LHCN-M2 (cell line): ENCODE measurements at places on chromosomes 11 and 22. TPM values are rescaled to one million over a fixed set of nuclear protein-coding genes. Genes with fewer than 3 reads are reported as not detected.

TRIM6 gene
- 1.7 and 2.9 TPM in 2 replicates for total RNA-seq

SYT12 gene
- not detected in 2 replicates for total RNA-seq

OR51B2 gene
- not detected in 2 replicates for total RNA-seq

- no peak for DNase-seq
Measured at GRCh38 chr11:64817476-64817875, 7.1 kb upstream of the MEN1 start.

DNA sequence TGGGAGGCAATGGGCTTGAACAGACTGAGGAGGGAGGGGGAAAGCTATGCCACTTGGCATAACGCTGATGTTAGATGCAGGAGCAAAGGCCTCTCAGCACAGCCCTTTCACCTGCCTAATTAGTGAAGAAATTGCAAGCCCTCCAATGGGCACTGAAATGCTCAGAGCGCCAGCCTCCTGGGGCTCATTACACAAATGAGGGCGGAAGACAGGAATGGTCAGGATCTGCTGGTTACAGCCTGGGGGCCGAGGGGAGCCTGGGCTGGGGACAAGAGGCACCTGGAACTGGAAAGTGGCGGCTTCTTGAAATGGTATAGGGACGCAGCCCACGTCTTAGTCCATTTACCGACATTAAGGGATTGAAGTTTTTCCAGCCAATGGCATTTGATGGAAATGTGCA, 50.2 kb upstream of the PLET1 start:
- DNase-seq, result no peak

DNA sequence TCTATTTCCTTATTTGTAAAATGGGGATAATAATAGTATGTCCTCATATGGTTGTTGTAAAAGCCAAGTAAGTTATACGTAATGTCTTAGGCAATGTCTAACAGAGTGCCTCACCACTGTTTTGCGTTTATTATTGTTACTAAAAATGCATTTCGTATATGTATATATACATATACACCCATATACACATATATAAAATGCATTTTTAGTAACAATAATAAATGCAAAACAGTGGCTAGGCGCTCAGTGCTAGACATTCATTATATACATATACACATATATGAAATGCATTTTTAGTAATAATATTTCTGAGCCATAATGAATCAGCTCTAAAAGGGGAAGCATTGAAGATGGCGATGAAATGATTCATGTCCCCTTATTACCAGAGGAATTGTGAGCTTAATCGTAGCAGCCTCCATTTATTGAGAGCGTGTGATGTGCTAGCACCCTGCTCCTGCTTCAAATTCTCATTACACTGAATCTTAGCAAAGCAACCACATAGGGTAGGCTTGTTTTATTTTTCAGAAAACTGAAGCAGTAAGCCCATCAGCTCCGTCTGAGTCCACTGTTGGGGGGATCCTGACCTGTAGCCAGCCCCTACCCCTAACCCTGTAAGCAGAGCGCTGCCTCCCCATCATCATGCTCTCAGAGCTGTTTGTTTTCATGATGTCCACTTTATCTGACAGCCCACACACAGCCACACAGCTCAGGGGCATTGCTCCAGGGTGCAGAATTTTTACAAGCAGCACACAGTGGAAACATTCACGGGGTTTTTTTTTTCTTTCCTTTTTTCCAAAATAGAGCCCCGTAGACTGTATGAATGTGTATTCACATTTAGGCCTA, 97.1 kb upstream of the NAV2 start:
- no peak for DNase-seq

DNA sequence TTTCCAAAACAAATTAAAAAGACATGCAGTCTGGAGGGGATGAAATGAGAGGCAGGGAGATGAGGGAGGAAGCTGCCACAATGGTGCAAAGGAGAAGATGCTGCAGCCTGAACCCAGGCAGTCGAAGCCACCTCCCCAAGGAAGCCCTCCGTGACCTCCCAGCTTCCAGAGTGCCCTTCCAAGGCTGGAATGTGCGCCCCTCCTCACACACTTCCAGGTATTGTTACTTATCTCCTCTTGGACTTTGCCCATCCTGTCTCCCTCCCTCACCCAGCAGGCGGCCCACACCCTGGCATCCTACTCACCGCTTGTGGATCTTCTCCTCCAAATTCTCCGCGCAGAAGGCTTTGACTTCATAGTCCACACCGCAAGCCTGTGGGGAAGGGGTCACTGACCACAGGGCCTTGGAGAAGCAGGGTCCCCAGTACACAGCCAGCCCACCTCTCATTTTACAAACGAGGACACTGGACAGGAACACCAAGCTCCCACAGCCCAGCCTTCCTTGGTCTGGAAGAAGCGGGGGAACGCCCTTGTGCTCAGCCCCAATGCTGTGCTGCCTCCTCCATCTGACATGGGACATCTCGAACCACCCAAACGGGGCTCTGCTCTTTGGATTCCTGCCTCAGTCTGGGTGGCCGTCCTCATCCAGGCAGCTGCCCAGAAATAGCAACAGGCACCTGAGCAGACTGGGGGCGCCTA, 40.3 kb downstream of the TPBGL start:
- no peak for DNase-seq

DNA sequence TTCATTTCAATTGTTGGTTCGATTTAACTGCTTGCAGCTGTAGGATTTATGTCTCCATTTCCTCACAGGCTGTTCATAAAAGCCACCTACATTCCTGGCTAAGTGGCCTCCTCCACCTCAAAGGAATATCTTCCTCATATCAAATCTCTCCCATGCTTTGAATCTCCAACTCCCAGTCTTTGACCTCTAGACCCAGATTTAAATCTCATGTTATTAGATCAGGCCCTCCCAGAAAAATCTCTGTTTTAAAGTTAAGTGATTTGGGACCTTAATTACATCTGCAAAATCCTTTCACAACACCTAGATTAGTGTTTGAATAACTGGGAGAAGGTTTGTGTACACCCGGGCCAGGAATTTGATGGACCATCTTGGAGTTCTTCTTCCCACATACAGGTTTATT, 33.9 kb upstream of the POLA2 start:
- DNase-seq, result no peak

- DNase-seq, result no peak
Measured at GRCh38 chr11:18064450-18065054, 18.5 kb upstream of the TPH1 start.

DNA sequence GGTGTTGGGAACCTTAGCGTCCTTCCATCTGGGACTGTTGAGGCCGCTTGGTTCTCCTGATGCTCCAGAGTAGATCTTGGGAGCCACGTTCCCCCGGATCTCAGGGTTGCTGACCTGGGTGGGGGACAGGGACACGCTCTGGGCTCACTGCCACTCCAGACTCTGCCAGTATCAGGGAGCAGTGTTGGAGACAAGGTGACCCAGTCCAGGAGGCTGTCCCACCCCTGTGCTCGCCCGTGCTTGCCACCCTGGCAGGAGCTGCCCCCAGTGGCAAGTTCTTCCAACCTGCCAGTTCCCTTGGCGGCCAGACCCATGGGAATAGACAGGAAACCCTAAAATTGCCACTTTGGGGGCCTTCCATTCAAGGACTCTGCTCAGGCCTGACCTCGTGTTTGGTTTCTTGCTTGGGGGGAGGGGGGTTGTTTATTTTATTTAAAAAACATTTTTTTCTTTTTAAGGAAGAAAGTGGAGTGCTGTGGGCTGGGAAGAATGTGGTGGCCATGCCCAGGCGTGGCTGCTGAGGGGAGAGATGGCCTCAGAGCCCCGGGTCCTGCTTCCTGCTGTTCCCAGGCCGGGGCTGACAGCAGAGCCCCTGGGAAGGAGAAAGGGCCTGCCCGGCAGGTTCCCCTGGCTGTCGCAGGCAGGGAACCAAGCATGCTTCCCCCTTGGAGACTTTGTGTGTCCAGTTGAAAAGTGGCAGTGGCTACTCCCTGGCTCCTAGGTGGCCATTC, 7.2 kb downstream of the GRK2 start:
- DNase-seq, result no peak

DNA sequence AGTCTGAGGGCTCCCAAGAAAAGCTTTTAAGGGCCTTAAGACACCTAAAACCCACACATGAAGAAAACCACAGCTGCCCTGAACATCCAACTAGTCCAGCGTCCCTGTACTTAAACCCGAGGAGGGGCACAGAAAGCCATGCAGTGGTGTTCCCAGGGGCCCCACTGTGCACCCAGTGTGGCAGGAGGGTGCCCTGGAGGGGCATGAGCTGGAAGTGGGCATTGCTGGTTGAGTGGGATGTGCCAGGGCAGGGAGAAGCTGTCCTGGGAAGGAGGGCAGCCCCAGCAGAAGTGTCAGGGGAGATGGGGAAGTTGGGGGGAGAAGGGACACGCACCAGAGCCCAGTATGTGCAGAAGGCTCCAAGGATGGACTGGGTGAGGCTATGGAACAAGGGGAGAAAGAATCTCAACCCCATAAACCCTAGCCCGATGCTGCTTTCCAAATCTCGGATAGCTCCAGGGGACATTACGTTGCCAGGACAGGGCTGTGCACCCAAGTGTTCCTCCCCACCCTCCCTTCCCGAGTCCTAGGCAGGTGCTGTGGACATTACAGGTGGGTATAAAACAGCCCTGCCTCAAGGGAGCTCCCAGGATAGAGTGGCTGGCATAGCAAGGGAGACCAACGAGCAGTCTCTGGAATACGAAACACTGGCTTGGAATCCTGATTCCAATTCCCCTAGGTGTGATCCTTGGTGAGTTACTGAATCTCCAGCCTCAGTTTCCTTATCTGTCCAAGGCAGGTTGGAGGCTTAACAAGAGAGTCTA, 44.2 kb downstream of the SHANK2 start:
- no peak for DNase-seq
